Thyroid gland (tissue), 4 donors: ENCODE measurements at places on chromosomes 12 and 14. TPM values are rescaled to one million over a fixed set of nuclear protein-coding genes. Genes with fewer than 3 reads are reported as not detected.

PLEKHA5 gene
- 40.1 TPM for total RNA-seq

CCDC60 gene
- not detected for total RNA-seq

MAP1LC3B2 gene
- not detected for total RNA-seq

RFX4 gene
- 0.27 TPM for total RNA-seq

KRT85 gene
- not detected for total RNA-seq

NANOG gene
- total RNA-seq: 0.44 TPM

RAD51AP1 gene
- total RNA-seq: 4.8 TPM

CATSPERB gene
- total RNA-seq: 2.2 TPM

AKAP3 gene
- 7.7 TPM for total RNA-seq

- H3K27ac ChIP-seq: no peak overlapping the region
- no peaks in the 10 kb centered on the region for H3K27me3 ChIP-seq
- H3K36me3 ChIP-seq: no peaks in the 10 kb centered on the region
Measured at GRCh38 chr14:57637901-57638300, 144.2 kb upstream of the CCDC198 start.

DNA sequence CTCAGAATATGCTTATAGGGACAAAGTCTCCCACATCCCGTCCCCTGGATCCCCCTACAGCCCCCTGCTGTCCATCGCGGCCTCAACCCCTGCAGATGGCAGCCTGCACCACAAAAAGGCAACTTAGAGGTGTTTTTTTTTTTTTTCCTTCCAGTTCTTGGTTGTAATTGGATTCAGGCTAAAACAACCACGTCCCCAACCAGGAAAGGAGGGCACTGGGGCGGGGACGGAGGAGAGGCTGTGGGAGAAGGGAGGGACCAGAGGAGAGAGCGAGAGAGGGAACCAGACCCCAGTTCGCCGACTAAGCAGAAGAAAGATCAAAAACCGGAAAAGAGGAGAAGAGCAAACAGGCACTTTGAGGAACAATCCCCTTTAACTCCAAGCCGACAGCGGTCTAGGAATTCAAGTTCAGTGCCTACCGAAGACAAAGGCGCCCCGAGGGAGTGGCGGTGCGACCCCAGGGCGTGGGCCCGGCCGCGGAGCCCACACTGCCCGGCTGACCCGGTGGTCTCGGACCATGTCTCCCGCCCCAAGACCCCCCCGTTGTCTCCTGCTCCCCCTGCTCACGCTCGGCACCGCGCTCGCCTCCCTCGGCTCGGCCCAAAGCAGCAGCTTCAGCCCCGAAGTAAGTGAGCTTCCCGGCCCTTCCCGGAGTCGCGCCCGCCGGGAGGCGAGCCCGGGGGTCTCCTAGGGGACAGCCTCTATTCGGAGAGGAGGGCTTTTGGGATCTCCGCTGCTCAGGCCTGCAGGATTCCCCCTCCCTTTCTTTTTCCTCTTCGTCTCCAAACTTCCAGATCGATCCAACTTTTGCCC, at the start of gene MMP14:
TSS of gene MMP14 (plus strand) at position 285 of the 813 bp plus-strand sequence. CDS start at position 518, 233 bp downstream.
- H3K4me1 ChIP-seq: peaks cover 20% of the 10 kb centered on the region
- peak within 1 kb of the TSS; percentile 80 for H3K27ac ChIP-seq
- peak; percentile 89 for DNase-seq
- H3K4me3 ChIP-seq: peak within 1 kb of the TSS; percentile 83
- H3K27me3 ChIP-seq: no peaks in the 10 kb centered on the region
- peaks cover 11% of the 10 kb centered on the region for H3K36me3 ChIP-seq

- H3K27ac ChIP-seq: no peak overlapping the region
- no peaks in the 10 kb centered on the region for H3K27me3 ChIP-seq
- H3K36me3 ChIP-seq: no peaks in the 10 kb centered on the region
- H3K4me3 ChIP-seq: no peak overlapping the region
- H3K4me1 ChIP-seq: peaks cover 4% of the 10 kb centered on the region
- DNase-seq: no peak
Measured at GRCh38 chr12:25829192-25829591, 129.3 kb upstream of the RASSF8 start.

DNA sequence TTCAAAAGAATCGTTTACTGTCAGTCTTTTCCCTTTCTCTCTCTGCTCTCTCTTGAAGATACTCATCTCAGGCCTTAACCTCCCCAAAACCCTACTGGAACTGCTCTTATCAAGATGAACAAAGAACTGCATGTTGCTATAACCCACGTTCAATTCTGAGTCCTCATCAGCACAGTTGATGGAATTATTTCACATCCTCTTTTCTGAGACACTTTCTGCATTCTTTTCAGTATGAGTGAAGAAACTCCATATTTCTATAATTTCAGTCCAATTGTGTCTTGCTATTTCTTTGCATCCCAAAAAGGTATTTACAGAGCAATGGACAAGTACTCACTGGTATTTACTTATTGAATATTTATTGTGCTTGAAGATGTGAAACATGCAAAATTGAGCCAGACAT, 160.1 kb upstream of the CPNE8 start:
- H3K4me3 ChIP-seq: no peak overlapping the region
- DNase-seq: no peak
- H3K4me1 ChIP-seq: no peaks in the 10 kb centered on the region
- no peaks in the 10 kb centered on the region for H3K36me3 ChIP-seq
- no peaks in the 10 kb centered on the region for H3K27me3 ChIP-seq
- no peak overlapping the region for H3K27ac ChIP-seq

DNA sequence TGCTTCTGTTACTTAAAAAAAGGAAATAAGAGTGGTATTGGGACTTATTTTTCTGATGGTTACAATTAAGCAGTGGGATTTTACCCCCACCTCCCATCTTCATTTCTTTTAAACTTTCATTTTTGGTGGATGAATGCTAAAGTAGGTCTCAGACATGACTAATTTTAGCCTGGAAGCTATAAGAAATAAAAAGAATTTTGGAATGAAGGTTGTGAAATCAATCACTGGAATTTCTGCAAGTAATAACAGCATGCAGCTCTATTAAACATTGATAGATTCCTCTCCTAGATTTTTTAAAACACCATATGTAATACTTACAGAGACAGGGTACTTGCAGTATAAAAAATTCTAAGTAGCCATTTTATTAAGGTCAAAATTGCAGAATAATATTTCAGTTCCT, 164.2 kb upstream of the CLEC14A start:
- no peaks in the 10 kb centered on the region for H3K36me3 ChIP-seq
- no peaks in the 10 kb centered on the region for H3K27me3 ChIP-seq
- H3K27ac ChIP-seq: no peak overlapping the region
- DNase-seq: no peak
- H3K4me1 ChIP-seq: no peaks in the 10 kb centered on the region

DNA sequence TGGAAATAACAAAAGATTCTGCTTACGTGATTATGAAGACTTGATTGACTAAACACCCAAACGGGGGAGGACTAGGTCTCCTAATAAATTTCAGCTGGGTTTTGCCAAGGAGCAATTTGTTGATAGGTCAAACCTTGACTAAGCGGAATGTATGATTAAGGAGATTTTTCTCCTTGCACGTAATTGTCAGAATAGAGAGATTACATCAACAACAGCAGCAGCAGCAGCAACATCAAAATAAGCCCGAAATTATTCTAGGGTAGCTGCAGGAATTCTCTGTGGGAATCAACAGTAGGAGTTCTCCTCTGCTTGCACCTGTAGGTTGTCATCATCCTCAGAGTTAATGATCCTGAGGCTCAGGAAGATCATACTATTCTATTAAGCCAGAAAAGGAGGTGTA, 10.2 kb downstream of the ELK3 start:
- no peak for DNase-seq
- H3K27me3 ChIP-seq: no peaks in the 10 kb centered on the region
- no peak overlapping the region for H3K4me3 ChIP-seq
- no peaks in the 10 kb centered on the region for H3K4me1 ChIP-seq
- H3K27ac ChIP-seq: no peak overlapping the region

GRCh38 chr12:131860472-131861260, 32.5 kb downstream of the MMP17 start:
- no peak overlapping the region for H3K4me3 ChIP-seq
- no peaks in the 10 kb centered on the region for H3K27me3 ChIP-seq
- H3K4me1 ChIP-seq: peaks cover 4% of the 10 kb centered on the region
- peak; percentile 77 for DNase-seq
- H3K36me3 ChIP-seq: no peaks in the 10 kb centered on the region

DNA sequence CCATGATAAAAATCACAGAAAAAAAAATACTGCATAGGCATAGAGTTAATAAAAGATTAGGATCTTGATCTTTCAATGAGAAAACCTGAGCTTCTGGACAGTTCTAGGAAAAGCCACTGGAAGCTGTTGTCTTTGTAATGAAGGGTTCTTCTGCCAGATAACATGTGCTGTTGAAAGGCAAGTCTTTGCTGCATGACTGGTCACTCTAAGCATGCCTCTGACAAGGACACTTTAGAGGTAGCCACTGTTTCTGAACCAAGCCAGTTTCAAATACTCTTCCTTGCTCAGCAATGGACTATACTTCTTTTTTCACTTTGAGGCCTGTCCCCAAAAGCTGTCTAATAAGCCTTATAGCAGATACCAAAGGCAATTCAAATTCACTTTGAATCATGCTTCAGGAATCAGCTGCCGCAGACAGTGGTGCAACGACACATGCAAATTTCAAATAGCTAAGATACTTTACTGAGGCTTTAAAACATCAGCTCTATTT, 70.2 kb downstream of the BTG1 start:
- peaks cover 18% of the 10 kb centered on the region for H3K4me1 ChIP-seq
- no peaks in the 10 kb centered on the region for H3K36me3 ChIP-seq

GRCh38 chr14:54574528-54574927, 7.6 kb downstream of the SAMD4A start:
- no peaks in the 10 kb centered on the region for H3K27me3 ChIP-seq
- H3K36me3 ChIP-seq: no peaks in the 10 kb centered on the region
- DNase-seq: no peak
- H3K27ac ChIP-seq: no peak overlapping the region

DNA sequence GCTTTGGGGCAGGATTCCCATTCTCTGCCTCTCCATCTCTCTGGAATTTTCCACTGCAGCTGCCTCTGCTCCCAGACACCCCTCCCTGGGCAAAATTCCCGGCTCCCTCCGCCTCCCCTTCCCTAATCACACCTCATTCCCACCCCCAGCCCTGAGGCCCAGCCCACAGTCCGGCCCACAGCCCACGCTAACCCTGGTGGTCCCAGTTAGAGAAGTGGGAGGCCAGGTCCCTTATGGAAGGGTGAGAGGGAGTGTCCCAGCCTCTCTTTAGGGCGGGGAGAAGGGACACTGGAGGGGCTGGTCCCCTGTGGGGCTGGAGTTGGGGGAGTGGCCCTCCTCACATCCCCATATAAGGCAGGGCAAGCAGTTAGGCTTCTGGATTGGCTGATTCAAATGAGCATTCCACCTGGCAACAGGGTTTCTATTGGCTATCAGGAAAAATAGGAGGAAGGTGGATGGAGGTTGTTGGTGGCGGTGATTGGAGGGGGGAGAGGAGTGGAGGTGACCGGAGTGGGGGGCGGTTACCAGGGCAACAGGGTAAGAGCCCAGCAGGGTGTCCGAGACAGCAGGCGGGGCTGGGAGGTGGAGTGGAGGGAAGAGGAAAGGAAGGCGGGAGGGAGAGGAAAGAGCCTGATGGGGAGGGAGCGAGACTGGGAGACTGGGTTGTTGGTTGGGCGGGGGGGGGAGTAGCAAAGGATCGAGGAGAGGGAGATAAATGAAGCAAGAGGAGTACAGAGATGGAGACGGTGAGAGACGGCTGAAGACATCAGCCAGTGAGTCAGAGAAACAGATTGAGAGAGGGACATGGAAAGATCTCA, 1.9 kb upstream of the PTMS start:
- H3K4me1 ChIP-seq: peaks cover 34% of the 10 kb centered on the region
- H3K4me3 ChIP-seq: no peak overlapping the region
- DNase-seq: peak; percentile 98
- peak overlapping the region; percentile 75 for H3K27ac ChIP-seq
- no peaks in the 10 kb centered on the region for H3K27me3 ChIP-seq
- no peaks in the 10 kb centered on the region for H3K36me3 ChIP-seq
